ENCODE measurements at places on chromosomes 7 and 10. TPM values are rescaled to one million over a fixed set of nuclear protein-coding genes. Genes with fewer than 3 reads are reported as not detected.

- no peak overlapping the region for H3K27ac ChIP-seq
- no peaks in the 10 kb centered on the region for H3K27me3 ChIP-seq
- no peak for DNase-seq
- no peak overlapping the region for H3K4me3 ChIP-seq
Measured at GRCh38 chr10:10132009-10132408, 885.7 kb upstream of the CELF2 start.

- no peaks in the 10 kb centered on the region for H3K4me1 ChIP-seq
- H3K27me3 ChIP-seq = no peaks in the 10 kb centered on the region
- DNase-seq = no peak
- no peak overlapping the region for H3K27ac ChIP-seq
- no peaks in the 10 kb centered on the region for H3K36me3 ChIP-seq
Measured at GRCh38 chr7:155913291-155913690, 101.0 kb upstream of the SHH start.

- DNase-seq = no peak
- H3K36me3 ChIP-seq = no peaks in the 10 kb centered on the region
- H3K27me3 ChIP-seq = no peaks in the 10 kb centered on the region
Measured at GRCh38 chr7:45569290-45569685, 4.9 kb upstream of the ADCY1 start.

DNA sequence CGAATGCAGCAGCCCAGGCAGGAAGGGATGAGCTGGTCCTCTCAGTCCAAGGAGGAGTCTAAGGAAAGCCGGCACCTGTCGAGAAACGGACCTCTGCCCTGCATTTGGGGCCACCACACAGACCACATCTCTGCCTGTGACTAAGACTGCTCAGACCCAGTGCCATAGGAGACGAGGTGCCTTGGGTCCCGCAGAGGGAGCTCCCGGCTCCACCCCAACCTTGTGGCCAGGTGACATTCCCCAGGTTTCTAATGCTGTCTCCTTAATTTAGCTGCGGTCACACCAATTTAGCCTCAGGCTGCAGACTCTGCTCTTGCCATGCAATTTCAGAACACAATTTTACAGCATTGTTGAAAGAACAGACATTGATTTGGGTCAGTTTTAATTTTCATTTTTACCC lies 22.8 kb upstream of the CRHR2 start:
- H3K4me1 ChIP-seq = no peaks in the 10 kb centered on the region
- H3K36me3 ChIP-seq = no peaks in the 10 kb centered on the region
- H3K27ac ChIP-seq = no peak overlapping the region

DNA sequence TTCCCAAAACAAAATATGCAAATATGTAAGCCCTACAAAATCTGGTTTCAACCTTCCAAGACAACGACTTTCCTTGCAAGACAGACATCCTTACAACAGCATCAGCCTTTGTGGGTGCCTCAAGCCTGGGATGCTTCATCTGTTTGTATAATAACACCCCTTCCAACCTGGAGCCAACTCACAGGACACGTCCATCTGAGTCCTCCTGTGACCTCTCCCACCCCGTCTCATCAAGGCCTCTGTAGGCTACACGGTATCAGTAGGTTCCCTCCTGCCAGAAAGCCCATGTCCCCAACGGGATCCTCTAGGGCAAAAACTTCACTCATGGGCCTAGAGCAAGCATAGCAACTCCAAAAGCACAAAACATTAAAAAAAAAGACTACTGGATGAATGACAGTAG lies 173.2 kb downstream of the TNS3 start:
- no peak for DNase-seq
- H3K4me3 ChIP-seq = no peak overlapping the region
- no peaks in the 10 kb centered on the region for H3K27me3 ChIP-seq

GRCh38 chr10:3980660-3981059 lies 195.7 kb upstream of the KLF6 start:
- H3K27ac ChIP-seq = no peak overlapping the region
- H3K27me3 ChIP-seq = no peaks in the 10 kb centered on the region
- no peak overlapping the region for H3K4me3 ChIP-seq
- no peaks in the 10 kb centered on the region for H3K4me1 ChIP-seq
- no peaks in the 10 kb centered on the region for H3K36me3 ChIP-seq

- no peak overlapping the region for H3K27ac ChIP-seq
- no peak overlapping the region for H3K4me3 ChIP-seq
- H3K36me3 ChIP-seq = no peaks in the 10 kb centered on the region
- DNase-seq = no peak
- no peaks in the 10 kb centered on the region for H3K27me3 ChIP-seq
- peaks cover 11% of the 10 kb centered on the region for H3K4me1 ChIP-seq
Measured at GRCh38 chr10:112532189-112532588, 85.2 kb downstream of the VTI1A start.

GRCh38 chr7:55441002-55441401 lies 75.9 kb downstream of the LANCL2 start:
- no peak overlapping the region for H3K27ac ChIP-seq
- no peaks in the 10 kb centered on the region for H3K36me3 ChIP-seq
- H3K27me3 ChIP-seq = no peaks in the 10 kb centered on the region
- H3K4me1 ChIP-seq = no peaks in the 10 kb centered on the region
- no peak for DNase-seq
- H3K4me3 ChIP-seq = no peak overlapping the region

DNA sequence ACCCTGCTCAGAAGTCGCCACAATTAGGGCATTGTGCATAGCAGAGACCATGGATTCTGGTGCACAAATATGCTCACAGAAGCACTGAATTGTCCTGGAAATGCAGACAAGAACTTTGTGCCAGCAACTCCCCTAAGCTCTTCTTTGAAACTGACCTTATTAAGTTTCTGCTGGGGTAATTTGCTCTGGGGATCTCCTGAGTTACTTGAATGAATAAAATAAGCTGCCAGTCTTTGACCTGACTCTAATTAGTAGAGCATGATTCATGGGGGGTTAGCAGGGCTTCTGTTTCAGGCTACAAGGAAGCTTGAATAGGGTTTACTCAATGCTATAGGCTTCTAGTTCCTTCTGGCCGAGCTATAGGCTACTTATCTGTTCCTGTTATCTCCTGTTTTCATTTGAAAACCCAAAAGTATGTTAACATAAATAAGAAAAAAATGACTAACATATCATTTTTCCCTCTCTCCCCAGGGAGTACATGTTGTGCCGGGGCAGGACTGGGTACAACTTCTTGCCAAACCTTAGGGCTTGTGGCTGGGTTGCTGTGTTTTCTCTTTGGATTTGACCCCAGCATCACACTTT lies 169.0 kb upstream of the TMEM229A start:
- no peak overlapping the region for H3K4me3 ChIP-seq
- no peaks in the 10 kb centered on the region for H3K27me3 ChIP-seq
- no peaks in the 10 kb centered on the region for H3K36me3 ChIP-seq
- no peak for DNase-seq
- H3K27ac ChIP-seq = no peak overlapping the region
- no peaks in the 10 kb centered on the region for H3K4me1 ChIP-seq

DNA sequence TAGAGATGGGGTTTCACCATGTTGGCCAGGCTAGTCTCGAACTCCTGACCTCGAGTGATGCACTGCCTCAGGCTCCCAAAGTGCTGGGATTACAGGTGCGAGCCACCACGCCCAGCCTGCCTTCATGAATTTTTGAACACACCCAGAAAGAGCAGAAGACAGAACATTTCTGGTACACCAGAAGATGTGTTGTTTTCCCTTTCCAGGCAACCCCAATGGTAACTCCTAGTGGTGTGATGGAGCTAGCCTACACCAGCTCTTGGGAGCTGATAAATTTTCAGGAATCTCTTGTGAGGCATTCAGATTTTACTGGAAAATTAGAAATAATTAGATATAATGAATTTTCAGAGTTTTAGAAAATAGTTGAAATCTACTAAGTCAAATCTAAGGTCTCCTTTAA lies 904 bp upstream of the CCDC7 start:
- no peak for DNase-seq
- H3K4me3 ChIP-seq = peak overlapping the region; percentile 83
- H3K27me3 ChIP-seq = no peaks in the 10 kb centered on the region
- peaks cover 21% of the 10 kb centered on the region for H3K4me1 ChIP-seq

DNA sequence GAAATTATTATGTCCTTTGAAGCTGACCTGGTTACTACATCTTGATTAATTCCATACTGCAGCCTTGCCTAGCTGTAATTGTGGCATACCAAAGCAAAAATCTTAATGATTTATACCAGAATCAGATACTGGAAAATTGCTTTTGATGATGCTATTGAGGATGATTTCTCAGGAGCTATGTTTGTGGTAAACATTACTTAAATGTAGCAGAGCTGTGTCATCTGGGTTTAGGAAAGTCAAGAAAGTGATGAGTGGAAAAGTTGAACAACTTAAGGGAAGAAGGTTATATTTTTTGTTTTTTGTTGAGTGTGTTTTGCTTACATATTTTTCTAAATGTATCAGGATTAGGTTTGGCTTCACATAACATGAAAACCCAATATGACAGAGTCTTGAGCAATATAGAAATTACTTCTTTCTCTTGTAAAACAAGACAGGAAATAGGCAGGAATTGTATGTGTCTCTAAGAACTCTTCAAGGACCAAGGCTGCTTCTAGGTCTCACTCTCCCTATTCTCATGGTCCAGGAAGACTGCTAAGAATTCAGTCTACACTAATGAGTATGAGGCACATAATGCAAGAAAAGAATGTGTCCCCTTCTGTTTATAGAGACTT lies 87.6 kb upstream of the MTPN start:
- no peaks in the 10 kb centered on the region for H3K27me3 ChIP-seq
- no peak overlapping the region for H3K27ac ChIP-seq
- no peak overlapping the region for H3K4me3 ChIP-seq
- no peaks in the 10 kb centered on the region for H3K4me1 ChIP-seq
- no peaks in the 10 kb centered on the region for H3K36me3 ChIP-seq

GRCh38 chr7:123230147-123230546 lies 30.4 kb upstream of the SLC13A1 start:
- no peaks in the 10 kb centered on the region for H3K27me3 ChIP-seq
- DNase-seq = no peak

GRCh38 chr10:37976091-37976879 lies at the start of gene ZNF25:
TSS of gene ZNF25 (minus strand) at chr10:37976647. CDS start at chr10:37971722, 4,925 bp downstream.
- H3K4me3 ChIP-seq = peak within 1 kb of the TSS; percentile 94
- H3K27ac ChIP-seq = peak within 1 kb of the TSS; percentile 98
- peak; percentile 98 for DNase-seq
- H3K36me3 ChIP-seq = no peaks in the 10 kb centered on the region
- H3K27me3 ChIP-seq = no peaks in the 10 kb centered on the region

DNA sequence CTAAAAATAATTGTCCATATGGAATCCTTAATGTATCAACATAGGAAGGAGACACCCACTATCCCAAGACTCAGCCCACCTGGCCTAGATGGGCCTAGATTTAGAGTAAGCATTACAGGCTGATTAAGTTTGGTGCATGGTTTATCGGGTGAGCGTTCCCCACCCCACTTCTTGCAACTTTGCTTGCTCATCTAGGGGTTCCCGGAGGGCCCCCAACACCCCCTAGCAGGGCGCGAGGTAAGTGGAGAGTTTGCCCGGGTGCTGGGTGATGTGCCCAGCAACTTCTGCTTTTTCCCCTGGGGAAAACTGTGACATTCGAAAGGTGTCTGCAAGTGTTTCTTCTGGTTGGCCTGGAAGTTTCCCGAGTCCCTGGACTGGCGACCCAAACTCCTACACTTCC lies 31.7 kb downstream of the SKIDA1 start:
- peaks cover 14% of the 10 kb centered on the region for H3K4me1 ChIP-seq
- no peaks in the 10 kb centered on the region for H3K27me3 ChIP-seq
- no peaks in the 10 kb centered on the region for H3K36me3 ChIP-seq
- peak overlapping the region; percentile 76 for H3K27ac ChIP-seq

DNA sequence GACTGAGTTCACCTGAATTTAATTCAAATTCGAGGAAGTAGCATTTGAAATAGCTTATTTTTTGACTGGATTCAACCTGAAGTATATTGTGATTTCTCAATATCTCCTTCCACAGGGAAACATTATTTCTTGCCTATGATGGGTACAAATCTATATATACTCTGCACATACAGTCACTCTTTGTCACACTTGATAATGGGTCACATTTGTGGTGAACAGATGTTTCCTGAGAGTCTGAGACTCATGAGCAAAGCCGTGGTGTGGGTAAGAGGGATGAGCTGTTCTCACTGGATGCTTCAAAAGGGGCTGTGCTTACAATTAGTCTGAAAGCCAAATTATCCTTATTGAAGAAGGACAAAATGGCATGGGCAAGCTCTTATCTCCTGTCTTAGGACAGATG lies 18.0 kb upstream of the TBXAS1 start:
- DNase-seq = no peak
- H3K4me1 ChIP-seq = no peaks in the 10 kb centered on the region
- H3K36me3 ChIP-seq = no peaks in the 10 kb centered on the region
- no peaks in the 10 kb centered on the region for H3K27me3 ChIP-seq
- H3K27ac ChIP-seq = no peak overlapping the region

DNA sequence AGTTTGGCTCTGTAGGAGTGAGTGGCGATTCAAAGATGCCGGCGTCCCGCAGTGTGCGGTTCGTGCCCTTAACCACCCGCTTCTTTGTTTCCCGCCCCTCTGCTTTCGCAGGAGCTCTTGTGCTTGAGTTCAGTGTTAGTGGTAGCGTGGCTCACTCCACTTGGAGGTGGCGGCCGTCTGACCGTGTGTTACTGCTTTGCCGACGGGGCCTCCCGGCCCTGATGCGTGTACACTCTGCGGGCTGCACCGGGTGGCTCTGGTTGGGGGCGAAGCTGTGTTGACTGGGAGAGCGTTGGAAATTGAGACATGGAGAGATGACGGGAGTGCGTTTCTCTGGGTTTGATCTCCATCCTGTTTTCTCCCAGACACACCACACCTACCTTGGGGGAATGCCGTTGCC lies 31.4 kb downstream of the SHH start:
- peaks cover 11% of the 10 kb centered on the region for H3K36me3 ChIP-seq
- H3K27ac ChIP-seq = no peak overlapping the region
- H3K4me3 ChIP-seq = no peak overlapping the region

GRCh38 chr10:126175641-126176262 lies 212.5 kb downstream of the ADAM12 start:
- no peak overlapping the region for H3K4me3 ChIP-seq
- H3K4me1 ChIP-seq = no peaks in the 10 kb centered on the region
- H3K36me3 ChIP-seq = no peaks in the 10 kb centered on the region
- no peak for DNase-seq
- no peaks in the 10 kb centered on the region for H3K27me3 ChIP-seq

GRCh38 chr7:154929006-154929726 lies 73.8 kb downstream of the PAXIP1 start:
- H3K27me3 ChIP-seq = no peaks in the 10 kb centered on the region
- H3K4me1 ChIP-seq = peaks cover 16% of the 10 kb centered on the region
- no peak for DNase-seq
- H3K4me3 ChIP-seq = peak overlapping the region; percentile 50
- peak overlapping the region; percentile 90 for H3K27ac ChIP-seq
- H3K36me3 ChIP-seq = no peaks in the 10 kb centered on the region

- no peak for DNase-seq
- no peaks in the 10 kb centered on the region for H3K27me3 ChIP-seq
Measured at GRCh38 chr10:130169136-130169859, 33.1 kb downstream of the GLRX3 start.

GRCh38 chr10:112307358-112308124 lies 24.3 kb downstream of the TECTB start:
- no peaks in the 10 kb centered on the region for H3K27me3 ChIP-seq
- H3K36me3 ChIP-seq = no peaks in the 10 kb centered on the region
- DNase-seq = no peak
- no peak overlapping the region for H3K4me3 ChIP-seq
- H3K27ac ChIP-seq = no peak overlapping the region

Gene FANK1
- 6.6 TPM for total RNA-seq

Gene ABCC2
- 1.7 TPM for total RNA-seq

Gene HOXA10
- total RNA-seq = 19.0 TPM

Gene EPO
- 0.30 TPM for total RNA-seq

Gene MMRN2
- 81.2 TPM for total RNA-seq

Gene CCDC201
- not detected for total RNA-seq

Gene MYL10
- total RNA-seq = not detected

Gene DNMBP
- 28.8 TPM for total RNA-seq

Gene ETV1
- total RNA-seq = 10.8 TPM

Gene SUN3
- total RNA-seq = not detected

Gene SPDYE1
- total RNA-seq = not detected

Gene SMKR1
- total RNA-seq = not detected
